ENCODE measurements at places on chromosomes 7 and 10.

- no peak for DNase-seq
These were observed 19.5 kb upstream of the PTF1A start for GRCh38 chr10:23172429-23173213.

GRCh38 chr10:118966850-118967125 lies 62.7 kb upstream of the NANOS1 start:
- no peak for DNase-seq

DNA sequence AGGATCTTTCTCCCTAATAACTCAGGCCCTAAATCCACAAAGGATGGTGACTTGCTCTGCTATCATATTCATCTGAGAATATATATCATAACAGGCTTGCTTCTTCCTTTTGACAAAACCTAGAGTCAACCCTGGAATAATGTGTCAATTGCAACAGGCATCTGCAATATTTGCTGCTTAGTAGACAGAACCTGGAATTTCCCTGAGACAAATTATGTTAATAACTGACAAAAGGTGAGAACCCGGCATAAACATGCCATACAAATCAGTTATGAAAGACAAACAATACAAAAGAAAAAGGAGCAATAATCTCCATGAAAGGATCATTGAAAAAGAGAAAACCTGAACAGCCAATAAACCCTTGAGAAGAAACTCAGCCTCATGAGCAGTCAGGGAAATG lies 114.5 kb upstream of the CDCA7L start:
- DNase-seq, result no peak

DNA sequence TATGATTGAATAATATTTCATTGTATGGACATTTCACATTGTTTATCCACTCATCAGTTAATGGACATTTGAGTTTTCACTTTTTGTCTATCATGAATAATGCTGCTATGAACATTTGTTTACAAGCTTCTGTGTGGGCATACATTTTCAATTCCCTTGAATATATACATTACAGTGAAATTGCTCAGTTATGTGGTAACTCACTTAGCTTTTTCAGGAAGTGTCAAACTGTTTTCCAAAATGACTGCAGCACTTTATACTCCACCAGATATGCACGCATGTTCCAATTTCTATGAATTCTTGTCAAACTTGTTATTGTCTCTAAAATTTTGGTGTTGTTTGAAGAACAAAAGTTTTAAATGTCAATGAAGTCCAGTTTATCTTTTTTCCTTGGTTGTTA lies 401.2 kb downstream of the THSD7A start:
- DNase-seq, result no peak

GRCh38 chr7:101606498-101606923 lies 22.6 kb downstream of the MYL10 start:
- no peak for DNase-seq

DNA sequence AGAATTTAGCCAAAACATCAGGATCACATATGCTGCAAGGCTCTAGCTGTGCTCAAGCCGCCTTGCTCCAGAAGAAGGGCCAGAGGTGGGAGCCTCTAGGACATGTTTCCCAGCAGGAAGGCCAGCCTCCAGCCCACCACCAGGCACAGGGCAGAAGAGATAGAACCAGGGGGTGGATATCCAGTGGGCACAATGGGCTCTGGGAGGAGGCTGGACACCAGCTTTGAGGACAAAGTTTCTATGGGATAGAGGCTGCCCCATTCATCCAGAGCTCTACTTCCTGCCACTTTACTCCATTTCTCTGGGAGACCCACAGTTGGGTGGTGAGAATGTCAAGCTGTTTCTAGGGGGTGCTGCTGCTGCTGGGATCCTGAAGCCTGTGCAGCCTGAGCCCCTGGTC lies 77.1 kb downstream of the ARHGAP22 start:
- no peak for DNase-seq

GRCh38 chr10:36492590-36493515 lies 632.5 kb upstream of the ANKRD30A start:
- no peak for DNase-seq

DNA sequence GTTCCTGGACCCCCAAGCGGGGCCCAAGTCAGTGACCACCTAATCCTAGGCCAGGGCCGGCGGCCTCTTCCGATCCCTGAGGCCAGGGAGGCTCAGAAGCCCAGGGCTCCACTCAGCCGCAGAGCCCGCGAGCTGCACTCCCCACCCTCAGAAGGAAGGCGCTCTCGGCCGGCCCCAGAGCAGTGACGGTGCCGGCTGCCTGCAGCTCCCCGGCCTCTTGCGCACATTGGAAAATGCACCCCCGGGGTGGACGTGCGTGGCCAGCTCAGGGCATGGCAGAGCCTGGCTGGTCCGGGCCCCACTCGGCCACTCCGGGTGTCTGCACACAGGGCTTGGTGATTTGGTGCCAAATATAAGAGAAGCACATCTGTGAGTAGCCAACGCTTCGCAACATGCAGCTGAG lies 269.1 kb downstream of the PTPRN2 start:
- DNase-seq, result no peak

DNA sequence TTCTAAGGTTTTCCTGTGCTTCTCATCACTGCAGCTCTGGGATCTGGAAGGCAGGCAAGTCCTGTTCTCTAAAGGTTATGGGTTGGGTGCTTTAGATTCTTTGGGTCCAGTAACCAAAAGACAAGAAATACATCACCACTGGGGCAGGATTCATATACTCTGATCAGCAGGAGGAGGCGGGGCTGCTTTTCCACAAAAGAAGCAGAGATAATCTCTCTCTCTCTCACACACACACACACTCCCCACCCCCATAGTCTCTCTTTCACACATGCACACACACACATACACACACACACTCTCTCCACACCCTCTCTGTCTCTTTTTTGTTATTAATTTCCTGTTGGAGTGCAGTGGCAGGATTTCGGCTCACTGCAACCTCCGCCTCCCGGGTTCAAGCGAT lies 13.0 kb upstream of the ACBD5 start:
- DNase-seq, result no peak

- DNase-seq, result no peak
These were observed 98.8 kb downstream of the ADK start for GRCh38 chr10:74249865-74250264.

DNA sequence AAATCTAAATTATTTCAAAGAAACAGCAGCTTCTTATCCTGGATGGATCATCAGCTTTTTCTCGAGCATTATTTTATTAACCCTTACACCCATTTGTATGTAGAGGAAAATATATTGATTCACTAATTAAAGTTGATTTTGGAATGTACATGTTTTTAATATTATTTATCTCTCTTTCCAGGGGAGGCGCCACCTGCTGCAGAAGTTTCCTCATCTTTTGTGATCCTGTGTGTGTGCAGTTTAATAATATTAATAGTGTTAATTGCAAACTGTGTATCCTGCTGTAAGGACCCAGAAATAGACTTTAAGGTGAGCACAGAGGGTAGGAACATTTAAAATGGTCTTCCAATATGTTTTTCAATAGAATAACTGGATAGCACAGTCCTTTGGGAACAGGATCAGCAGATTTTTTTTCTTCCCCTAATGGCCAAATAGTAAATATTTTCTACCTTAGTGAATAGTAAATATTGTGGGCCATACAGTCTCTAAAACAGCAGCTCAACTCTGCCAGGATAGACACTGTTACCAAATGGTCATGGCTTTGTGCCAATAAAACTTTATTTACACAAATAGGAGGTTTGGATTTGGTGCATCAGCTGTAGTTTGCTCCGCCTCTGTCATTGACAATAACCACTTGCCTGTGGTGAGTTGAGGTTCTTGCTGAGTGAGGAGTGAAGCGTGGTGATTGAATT lies 30.6 kb downstream of the LMTK2 start:
- DNase-seq, result no peak

DNA sequence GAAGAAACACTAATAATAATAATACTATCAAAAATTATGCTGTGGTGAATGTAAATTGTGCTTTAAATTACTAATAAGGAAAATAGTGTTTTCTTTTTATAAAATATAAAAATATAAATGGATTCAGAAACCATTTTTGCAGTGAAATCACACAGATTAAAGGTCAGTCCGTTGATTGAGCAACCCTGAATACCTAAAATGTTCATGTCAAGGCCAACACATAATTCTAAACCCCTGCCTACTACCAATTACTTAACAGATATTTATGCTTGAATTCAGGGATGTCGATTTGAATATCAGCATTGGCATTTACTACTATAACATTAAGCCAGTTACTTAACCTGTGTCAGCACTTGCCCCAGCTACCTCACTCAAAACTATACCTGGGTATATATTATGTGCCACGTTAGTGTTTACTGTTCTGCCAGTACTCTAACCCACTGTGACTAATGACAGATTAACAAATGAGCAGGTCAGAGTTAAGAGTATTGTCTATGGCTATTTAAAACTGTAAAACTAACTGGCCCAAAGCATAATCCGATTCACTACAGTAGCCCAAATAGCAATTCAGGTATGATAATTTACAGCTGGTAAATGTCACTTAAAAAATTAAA lies 165.0 kb downstream of the KMT2E start:
- no peak for DNase-seq

GRCh38 chr10:12822126-12822892 lies 179.2 kb downstream of the CCDC3 start:
- DNase-seq, result no peak

- no peak for DNase-seq
These were observed 114.4 kb upstream of the SVIL start for GRCh38 chr10:29749150-29749549.

DNA sequence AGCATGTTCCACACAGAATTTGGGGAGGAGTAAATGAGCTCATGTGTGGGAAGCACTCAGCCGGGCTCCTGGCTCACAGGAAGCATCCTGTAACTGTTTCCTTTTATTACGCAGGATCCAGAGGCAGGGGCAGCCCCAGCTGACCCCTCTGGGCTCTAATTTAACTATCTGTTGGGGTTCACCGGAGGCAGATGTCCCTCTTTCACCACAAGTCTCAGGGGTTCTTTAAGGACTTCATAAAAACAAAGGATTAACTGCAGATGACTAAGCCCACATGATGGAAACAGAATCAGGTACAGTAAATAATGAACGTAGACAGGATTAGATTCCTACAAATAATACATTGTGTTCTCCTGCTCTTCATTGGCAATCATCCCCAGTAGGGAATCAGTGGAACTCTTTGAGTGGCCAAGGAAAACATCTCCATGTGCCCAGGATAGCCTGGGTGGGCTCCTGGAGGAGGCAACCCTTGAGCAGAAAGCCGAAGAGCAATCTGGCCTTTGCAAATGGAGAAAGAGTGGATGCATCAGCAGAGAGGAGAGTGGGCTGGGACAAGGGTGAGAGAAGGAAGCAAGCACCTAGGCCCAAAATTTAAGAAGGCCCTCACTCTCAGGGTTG lies 24.6 kb downstream of the TBXAS1 start:
- DNase-seq, result no peak

DNA sequence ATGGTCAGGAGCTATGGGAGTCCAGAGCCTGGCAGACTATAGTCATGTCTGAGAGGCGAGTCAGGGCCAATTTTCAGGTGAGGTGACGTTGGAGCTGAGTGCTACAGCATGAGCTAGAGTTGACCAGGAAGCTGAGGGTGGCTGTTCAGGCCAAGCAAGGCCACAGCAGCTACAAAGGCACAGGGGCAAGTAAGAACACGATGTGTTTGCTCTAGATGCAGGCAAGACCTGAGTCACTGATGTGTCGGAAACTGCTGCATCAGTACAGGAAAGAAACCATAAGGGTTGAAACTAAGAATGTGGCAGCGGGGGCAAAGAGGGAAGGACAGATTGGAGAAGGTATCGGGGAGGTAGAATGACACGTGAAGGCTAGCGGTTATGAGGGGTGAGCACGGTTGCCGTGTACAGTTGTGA lies 11.8 kb upstream of the RRP12 start:
- peak; percentile 83 for DNase-seq

GRCh38 chr10:129547608-129548007 lies 80.6 kb downstream of the MGMT start:
- no peak for DNase-seq

- peak; percentile 52 for DNase-seq
These were observed 624.8 kb downstream of the GRID1 start for GRCh38 chr10:85741626-85742300.

GRCh38 chr10:76553263-76554032 lies 1084.2 kb downstream of the KCNMA1 start:
- no peak for DNase-seq

DNA sequence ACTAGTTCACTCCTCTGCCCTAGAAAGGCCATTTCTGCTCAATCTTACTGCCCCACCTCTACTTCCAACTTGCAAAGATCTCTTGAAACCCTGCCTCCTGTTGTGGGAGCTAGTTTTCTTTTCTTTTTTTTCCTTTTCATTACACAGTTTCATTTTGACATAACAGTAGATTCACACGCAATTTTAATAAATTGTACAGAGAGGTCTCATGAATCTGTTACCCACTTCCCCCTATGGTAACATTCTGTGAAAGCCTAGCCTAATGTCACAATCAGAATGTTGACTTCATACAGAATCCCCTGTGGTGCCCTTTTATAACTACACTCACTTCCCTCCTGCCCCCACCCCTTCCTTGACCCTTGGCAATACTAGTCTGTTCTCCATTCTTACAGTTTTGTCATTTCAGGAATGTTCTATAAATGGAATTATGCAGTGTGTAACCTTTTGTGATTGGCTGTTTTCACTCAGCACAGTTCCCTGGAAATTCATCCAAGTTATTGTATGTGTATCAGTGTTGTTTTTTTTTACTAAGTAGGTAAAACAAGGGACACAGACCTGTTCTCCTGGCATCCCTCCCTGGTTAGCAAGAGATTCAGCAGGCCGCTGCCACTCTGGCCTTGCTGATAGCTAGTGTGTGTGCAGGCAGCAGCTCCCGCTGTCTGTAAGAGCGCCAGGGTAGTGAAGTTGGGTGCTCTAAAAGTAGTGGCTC lies 21.5 kb downstream of the CHST3 start:
- no peak for DNase-seq

GRCh38 chr10:103916254-103916653 lies 1.7 kb downstream of the STN1 start:
- DNase-seq, result no peak

GRCh38 chr7:47277321-47277781 lies 304.6 kb downstream of the TNS3 start:
- DNase-seq, result no peak

DNA sequence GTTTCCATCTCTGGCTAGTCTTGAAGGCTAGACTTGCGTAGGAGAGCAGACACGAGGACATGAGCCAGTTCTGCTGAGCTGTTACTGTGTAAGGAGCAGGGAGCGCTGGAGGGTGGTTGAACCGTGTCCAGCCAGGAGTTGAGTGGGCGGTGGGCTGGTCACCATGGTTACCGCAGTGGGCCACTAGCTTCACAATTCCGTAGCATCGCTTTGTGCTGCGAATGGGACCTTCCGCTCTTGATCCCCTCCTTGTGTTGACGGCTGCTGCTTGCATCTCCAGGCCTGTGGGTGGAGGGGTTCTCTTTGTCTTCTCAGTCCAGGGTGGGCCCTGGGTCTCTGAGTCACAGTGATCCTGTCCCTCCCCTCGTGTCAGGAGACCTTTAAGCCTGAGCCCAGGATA lies 49.4 kb upstream of the OCM start:
- DNase-seq, result no peak

- DNase-seq, result no peak
These were observed 28.5 kb upstream of the SYPL1 start for GRCh38 chr7:106140406-106141173.

- no peak for DNase-seq
These were observed 829 bp downstream of the CHRM2 start for GRCh38 chr7:136869001-136869961.

DNA sequence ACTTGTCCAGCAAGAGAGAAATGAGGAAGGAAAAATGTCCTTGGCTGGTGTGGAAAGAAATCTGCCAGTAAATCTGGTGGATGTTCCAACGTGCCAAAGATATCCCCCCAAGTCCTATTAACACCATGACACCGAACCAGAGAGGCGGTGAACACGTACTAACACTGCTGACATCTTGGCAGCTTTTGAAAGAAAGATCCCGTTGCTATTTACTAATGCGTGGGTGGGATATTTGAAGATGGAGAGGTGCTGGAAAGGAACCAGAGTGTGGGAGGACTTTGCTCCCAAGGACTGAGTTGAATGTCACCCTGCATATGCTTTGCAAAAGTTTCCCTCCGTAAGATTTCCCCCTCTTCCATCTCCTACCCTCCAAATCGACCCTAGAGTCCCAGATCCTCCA lies 7.9 kb downstream of the CCDC3 start:
- DNase-seq, result no peak

All from activated CD8-positive, alpha-beta memory T cell treated with anti-CD3 and anti-CD28 coated beads, Interleukin-2, amount 10 ng/mL, durations not matched to agents 7 days and 5 days (primary cell).